NCI-H1092 treated with DMSO at 0.1 percent for 48 hours (cell line): ENCODE measurements at places on chromosomes 6 and 20.

GRCh38 chr20:32775336-32775991, 13.3 kb downstream of the DNMT3B start:
- DNase-seq: no peak

- no peak for DNase-seq
These were observed 39.4 kb upstream of the SPDEF start for GRCh38 chr6:34595332-34596184.

DNA sequence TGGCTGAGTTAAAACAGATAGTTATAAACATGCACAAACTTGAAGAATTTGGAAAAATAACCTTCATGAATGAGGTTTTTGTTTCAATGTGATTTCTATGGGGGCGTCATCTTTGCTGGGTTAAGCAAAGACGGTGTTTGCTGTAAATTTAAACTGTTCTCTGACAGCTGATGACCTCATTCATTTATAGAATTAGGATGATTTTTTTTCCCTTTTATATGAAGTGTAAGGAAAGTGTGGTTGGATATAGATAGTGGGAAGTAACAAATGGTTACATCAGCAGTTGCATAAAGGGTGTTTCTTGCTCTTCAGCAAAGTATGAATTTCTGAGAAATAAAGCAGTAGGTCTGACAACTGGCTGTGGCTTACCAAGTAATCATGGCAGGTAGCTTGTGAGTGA, 137.2 kb upstream of the CENPW start:
- no peak for DNase-seq

GRCh38 chr6:162917506-162917905, 189.7 kb downstream of the PACRG start:
- DNase-seq: no peak

- peak; percentile 20 for DNase-seq
These were observed 23.0 kb downstream of the C6orf89 start for GRCh38 chr6:36908747-36909146.

GRCh38 chr6:89404512-89404911, 7.6 kb downstream of the RRAGD start:
- DNase-seq: no peak

- DNase-seq: no peak
These were observed 20.2 kb downstream of the TTLL9 start for GRCh38 chr20:31890646-31891045.

DNA sequence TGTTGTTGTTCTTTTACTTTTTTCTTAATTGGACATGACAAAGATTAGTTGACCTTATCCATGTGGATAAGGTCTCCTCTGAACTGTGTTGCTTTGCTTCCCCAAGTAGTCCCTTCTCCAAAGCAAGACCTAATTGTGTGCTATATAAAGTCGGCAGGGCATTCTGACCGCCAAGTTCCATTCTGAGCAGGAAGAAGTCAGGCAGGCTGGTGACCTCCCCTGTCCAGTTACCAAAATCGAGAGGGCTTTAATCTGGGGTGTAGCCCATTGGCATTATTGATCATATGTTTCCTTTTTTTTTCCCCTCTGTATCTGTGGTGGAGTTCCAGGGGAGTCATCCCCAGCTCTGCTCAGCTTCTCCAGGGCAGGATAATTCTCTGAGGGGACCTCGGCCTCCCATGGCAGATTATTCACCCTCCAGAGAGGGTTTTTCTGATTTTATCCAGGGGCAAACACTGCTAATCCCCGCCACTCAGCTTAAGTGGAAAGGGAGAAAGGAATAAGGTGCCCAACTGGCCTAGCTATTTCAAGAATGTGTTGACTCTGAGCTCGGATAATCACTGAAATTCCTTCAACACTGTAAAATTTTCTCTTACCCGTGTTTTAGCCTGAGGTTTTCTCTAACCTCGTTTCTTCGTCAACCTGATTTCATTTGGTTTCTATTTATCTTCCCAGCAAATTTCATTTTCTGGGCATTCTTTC, 71.8 kb upstream of the L3MBTL3 start:
- DNase-seq: no peak

- no peak for DNase-seq
These were observed 4.5 kb downstream of the MRPL14 start for GRCh38 chr6:44122801-44123200.

- DNase-seq: no peak
These were observed 168.5 kb upstream of the ATXN1 start for GRCh38 chr6:16929809-16930208.

DNA sequence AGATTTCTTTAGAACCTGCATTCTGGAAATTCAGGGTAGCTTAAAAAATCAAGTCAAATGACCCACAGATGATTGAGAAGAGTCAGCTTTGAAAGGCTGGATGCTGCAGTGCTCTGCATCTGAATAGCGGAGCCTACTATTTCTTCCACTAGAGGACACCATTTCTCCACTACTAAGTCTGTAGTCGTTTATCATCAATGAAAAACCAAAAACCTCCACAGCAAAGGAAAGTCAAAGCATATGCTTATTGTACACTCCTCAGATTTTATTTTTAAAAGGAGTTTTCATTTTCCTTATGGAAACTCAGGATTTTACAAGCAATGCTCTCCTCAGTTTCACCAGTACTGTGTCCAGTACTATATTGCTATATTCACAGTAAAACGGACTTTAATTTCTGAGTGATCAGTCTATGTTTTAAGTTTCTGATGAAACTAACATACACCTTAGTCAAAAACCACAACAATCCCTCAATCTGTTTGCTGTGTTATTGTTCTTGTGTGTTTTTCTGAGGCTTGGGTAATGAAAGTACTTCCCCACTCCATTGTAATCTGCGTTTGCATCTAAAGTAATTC, 50.5 kb upstream of the ENPP5 start:
- DNase-seq: peak; percentile 62

GRCh38 chr6:21522143-21522747, 71.3 kb upstream of the SOX4 start:
- peak; percentile 37 for DNase-seq

- peak; percentile 87 for DNase-seq
These were observed 1217.6 kb upstream of the GJE1 start for GRCh38 chr6:140915103-140915502.

DNA sequence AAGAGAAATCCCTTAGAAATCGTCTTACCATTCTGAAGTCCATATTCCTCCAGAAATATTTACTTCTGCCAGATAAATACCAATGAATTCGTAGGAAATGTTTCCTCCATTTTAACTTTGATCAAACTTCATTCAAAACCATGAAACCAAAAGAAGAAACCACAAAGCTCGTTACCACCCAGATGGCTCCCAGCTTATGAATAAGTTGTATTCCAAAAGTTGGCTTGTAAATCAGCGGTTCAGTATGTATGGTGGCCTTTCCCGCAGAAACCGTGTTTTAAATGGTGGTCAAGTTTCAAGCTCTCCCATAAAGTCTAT, 73.6 kb upstream of the RIPOR2 start:
- DNase-seq: no peak

DNA sequence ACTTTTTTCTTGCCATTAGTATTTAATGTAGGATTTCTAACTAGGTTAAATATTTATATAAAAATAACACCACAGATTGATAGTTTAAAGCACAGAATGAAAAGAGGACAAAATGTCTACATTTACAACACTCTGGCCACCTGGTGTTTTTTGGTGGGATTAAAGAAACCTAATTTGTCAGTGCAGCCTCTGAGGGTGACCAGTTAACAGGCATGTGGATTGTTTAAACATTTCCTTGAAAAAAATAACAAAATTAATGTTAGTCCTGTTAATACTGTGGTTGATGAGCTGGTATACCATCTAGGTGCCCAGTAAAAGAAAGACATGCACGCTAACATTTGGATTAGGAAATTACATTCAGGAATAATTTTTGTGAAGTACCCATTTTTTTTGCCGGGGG, 8.8 kb downstream of the SLC9A8 start:
- no peak for DNase-seq

GRCh38 chr6:118284736-118285360, 263.2 kb upstream of the PLN start:
- peak; percentile 14 for DNase-seq

DNA sequence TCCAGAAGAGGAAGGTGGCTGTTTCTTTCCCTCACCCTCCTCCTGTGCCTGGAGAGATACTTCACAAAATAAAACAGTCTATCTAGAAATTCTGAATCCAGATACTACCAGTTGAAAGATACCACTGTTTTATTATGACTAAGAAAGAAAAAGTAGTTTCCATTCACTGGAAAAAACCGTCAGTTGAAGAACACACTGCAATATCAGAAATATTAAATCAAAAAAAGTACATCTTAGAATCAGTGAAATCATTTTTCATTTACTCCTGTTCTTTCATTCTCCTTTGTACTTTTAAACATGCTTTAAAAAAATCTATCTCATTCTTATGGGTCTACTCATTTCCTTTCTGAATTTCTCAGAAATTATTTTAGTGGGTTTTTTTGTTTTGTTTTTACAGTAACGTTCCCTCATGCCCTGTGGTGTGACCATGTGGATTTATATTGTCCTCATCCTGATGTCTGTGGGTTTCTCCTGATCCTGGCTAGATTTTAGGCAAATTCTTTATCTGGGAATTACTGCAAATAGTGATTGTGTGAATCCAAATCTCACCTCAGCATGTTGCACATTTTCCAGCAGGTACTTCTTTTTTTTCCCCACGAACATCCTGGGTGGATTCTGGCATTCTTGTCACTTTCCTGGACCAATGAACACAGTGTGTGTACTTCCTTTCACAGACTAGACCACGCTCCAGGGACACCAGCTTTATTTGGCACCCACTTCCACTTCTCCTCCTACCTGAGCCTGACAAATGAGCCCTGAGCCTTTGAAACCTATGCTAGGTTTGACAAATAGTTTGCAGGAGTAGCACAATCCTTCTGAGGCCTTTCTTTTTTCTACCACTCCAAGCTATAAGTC, 114.0 kb upstream of the LAMP5 start:
- no peak for DNase-seq

DNA sequence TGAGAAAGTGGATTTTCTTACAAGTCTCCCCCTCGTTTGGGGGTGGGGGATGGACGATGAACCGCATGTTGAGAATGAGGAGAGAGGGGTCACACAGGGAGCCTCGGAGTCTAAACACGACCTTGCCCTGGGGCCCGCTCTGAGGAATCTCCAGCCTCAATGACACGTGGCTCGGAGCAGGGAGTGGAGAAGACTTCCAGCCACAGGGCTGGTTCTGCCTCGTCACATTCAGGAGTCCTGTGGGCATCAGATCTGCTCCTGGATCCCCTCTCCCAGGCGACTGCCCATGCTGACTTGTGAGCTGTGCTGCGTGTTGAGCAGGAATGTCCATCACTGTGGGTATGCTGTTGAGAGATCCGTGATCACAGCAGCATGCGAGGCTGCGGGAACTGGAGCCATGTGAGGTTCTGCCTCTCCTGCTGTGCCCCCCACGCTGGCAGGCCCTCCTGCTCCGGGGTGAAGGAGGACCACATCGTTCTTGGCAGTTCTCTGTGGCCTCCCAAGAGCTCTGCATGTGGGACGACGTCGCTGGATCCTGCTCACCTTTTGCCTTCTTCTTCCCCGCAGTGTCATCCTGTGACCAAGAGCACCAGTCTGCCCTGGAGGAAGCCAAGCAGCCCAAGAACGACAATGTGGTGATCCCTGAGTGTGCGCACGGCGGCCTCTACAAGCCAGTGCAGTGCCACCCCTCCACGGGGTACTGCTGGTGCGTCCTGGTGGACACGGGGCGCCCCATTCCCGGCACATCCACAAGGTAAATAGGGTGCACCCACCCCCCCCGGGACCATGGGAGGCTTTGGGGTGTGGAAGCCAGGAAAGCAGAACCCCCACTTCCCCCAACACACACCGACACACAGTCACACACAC, 157.5 kb downstream of the SMOC2 start:
- no peak for DNase-seq

GRCh38 chr6:50853939-50854338, 35.3 kb downstream of the TFAP2B start:
- DNase-seq: no peak

DNA sequence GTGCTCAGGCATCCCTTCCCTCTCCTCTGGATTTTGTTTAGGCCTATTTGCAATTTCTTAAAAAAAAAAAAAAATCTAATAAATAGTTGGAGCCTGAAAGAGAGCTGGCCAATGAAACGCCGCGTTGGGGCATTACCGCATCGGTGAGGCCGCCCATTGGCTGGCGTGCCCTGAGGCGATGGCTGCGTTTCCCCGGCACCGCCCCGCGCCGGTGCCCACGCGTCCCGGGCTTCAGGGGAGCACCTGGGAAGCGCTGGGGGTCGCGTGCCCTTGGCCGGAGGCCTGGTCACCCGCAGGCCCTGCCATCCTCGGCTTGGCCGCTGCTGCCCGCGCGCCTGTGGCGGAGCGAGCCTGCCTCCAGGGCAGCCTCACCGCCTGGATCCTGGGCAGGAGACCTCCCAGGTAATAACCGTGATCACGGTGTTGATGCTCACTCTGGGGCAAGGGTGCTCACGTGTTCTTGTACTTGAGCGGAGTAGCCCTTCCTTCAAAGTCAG, 155.4 kb downstream of the NRN1 start:
- peak; percentile 6 for DNase-seq

DNA sequence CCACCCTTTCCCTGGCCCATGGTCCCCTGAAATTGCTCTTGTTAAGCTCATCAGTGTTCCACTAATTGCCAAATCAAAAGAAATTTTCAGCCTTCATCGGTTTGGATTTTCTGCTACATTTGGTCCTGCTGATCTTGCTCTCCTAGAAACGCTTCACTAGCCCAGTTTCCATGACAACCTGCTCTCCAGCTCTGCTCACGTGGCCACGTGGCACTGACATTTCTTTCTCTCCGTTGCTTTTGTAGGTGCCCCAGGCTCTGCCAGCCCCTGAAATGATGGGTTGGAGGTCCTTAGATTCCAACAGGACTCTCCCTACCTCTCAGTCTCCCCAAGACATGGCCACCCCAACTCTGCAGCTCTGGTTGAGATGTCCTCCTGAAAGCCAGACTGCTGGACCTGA, 45.8 kb upstream of the NNAT start:
- DNase-seq: no peak

DNA sequence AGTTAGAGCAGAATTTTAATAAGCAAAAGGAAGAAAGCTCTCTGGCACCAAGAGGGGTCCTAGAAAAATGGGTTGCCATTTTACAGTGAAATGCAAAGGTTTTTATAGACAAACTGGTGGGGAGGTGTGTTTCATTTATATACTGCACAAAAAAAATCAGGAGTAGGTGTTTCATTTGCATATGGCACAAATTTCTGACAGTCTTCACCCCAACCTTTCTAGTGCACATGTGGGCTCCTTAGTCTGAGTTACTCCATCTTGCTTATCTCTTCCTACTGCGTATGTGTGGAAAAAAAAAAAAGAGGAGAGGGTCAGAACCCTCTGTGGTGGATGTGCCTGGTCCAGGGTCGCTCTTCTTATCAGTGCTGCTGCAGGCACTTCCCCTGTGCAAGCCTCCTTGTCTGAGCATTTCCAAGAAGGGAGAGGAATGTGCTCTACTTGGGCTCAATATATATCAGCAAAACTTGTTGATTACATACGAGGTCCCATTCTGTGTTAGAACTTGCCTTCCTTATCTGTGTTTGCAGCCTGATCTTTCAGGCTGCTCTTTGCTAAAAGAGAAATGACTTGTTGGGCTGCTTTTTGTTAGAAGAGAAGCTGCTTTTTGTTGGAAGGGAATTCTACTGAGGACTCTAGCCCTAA, 59.0 kb upstream of the MRAP2 start:
- no peak for DNase-seq

DNA sequence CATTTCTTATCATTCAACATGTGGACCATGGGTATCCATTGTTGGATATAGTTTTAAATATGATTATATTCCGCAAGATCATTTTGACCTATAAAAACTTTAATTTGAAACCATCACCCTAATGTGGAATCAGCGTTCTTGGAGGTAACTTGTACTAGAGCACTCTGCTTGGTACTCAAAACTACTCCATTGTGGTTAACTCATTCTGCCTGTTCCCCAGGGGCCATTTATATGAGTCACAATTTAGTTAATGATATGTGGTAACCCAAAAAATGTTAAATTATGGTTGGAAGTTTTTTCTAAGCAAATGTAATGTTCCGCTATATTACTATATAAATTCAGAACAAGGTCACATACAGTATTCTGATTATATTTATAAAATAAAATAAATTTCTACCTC, 109.3 kb downstream of the TRDN start:
- DNase-seq: no peak
